Thyroid gland (tissue), 4 donors: ENCODE measurements at places on chromosomes 3 and 15.

GRCh38 chr3:172379372-172379771 lies 68.9 kb downstream of the GHSR start:
- no peaks in the 10 kb centered on the region for H3K4me1 ChIP-seq
- no peak overlapping the region for H3K4me3 ChIP-seq
- no peak overlapping the region for H3K27ac ChIP-seq
- H3K36me3 ChIP-seq: peaks cover 35% of the 10 kb centered on the region
- DNase-seq: no peak
- no peaks in the 10 kb centered on the region for H3K27me3 ChIP-seq

GRCh38 chr3:185929192-185930151 lies 8.3 kb downstream of the TRA2B start:
- no peak overlapping the region for H3K4me3 ChIP-seq
- H3K27me3 ChIP-seq: no peaks in the 10 kb centered on the region
- H3K36me3 ChIP-seq: peaks cover 14% of the 10 kb centered on the region
- DNase-seq: no peak
- no peak overlapping the region for H3K27ac ChIP-seq

GRCh38 chr3:125585595-125586223 lies 9.6 kb downstream of the OSBPL11 start:
- H3K27ac ChIP-seq: no peak overlapping the region
- H3K4me1 ChIP-seq: peaks cover 7% of the 10 kb centered on the region
- peak; percentile 67 for DNase-seq
- H3K4me3 ChIP-seq: no peak overlapping the region

GRCh38 chr15:70748281-70748747 lies 15.0 kb downstream of the UACA start:
- peaks cover 20% of the 10 kb centered on the region for H3K4me1 ChIP-seq
- peak; percentile 52 for DNase-seq
- H3K27me3 ChIP-seq: no peaks in the 10 kb centered on the region
- no peak overlapping the region for H3K4me3 ChIP-seq
- no peak overlapping the region for H3K27ac ChIP-seq

DNA sequence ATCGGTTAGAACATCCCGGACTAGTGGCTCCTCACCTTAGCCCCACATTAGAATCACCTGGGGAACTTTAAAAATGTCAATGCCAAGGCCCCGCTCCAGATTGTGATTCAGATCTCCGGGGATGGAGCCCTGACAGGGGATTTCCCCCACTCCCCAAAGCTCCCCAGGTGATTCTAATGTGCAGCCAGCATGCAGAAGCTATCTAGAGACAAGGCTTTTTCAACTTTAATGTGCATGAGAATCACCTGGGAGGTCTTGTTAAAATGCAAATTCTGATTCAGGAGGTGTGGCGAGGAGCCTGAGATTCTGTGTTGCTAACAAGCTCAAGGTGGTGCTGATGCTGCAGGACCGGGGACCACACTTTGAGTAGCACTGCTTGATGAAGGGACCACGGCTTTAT lies 156.7 kb downstream of the RAB11A start:
- no peak overlapping the region for H3K27ac ChIP-seq
- no peak for DNase-seq
- H3K36me3 ChIP-seq: no peaks in the 10 kb centered on the region
- no peaks in the 10 kb centered on the region for H3K27me3 ChIP-seq

DNA sequence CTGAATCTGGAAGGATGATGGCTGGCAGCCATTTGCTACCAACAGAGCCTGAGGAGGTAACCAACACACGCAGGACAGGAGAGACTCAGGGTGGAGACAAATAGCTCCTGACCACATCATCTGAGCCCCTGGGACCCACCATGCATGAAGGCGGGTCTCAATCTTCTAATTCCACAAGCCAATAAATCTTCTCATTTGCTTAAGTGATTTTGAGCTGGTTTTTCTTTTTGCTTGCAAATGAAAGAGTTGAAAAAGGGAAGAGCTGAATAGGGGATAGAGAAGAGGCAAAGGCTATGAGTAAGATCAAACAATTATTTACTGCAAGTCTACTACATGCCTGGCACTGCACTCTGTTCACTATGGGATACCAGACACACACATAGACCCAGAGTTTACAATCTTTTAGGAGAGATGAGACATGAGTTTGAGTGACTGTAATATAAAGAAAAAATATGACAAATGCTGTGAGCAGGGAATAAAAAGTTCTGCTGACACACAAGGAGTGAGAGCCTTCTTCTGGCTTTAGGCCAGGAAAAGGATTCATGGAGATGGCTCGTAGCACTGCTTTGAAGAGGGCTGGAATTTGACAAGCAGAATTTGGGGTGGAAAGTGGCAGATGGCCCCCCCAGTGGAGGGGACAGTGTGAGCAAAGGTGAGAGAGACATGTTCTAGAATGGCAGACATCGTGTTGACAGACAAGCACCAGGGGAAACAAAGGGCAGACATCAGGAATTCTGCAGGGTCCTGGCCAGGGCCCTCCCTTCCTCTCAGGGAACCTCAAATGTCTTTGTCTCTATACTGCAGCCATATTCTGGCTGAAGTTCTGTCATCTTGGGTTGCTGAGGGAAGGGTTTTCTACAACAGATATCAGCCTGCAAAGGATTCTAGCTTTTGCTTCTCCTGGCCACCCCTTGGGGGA lies 69.8 kb upstream of the WNT5A start:
- H3K4me3 ChIP-seq: no peak overlapping the region
- H3K27ac ChIP-seq: no peak overlapping the region
- H3K36me3 ChIP-seq: no peaks in the 10 kb centered on the region
- no peaks in the 10 kb centered on the region for H3K27me3 ChIP-seq
- H3K4me1 ChIP-seq: no peaks in the 10 kb centered on the region

- H3K27ac ChIP-seq: no peak overlapping the region
- DNase-seq: no peak
- H3K4me3 ChIP-seq: no peak overlapping the region
These were observed 166.4 kb upstream of the PROK2 start for GRCh38 chr3:71951361-71951760.

DNA sequence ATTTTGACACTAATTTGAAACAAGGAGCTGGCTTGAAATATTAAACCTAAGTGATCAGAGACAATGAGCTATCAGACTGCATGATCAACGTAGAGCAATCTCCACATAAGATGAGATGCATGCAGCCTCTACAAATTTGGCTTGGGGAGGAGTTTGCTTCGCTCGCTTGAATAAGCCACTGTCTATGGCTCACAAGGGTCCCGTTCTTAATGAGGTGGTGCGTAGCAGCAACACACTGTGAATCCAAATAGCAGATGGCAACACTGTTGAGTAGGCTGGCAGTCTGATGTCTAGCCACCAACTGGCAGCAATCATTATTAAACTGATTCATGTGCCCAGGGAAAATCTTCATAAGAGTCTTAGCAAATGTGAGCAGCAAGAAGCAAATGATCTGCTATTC lies 125.4 kb upstream of the CCDC54 start:
- H3K4me1 ChIP-seq: no peaks in the 10 kb centered on the region
- DNase-seq: no peak
- H3K27me3 ChIP-seq: no peaks in the 10 kb centered on the region
- H3K27ac ChIP-seq: no peak overlapping the region
- H3K36me3 ChIP-seq: no peaks in the 10 kb centered on the region
- no peak overlapping the region for H3K4me3 ChIP-seq

GRCh38 chr3:45986303-45986982 lies 9.2 kb downstream of the FYCO1 start:
- peak; percentile 43 for DNase-seq
- H3K36me3 ChIP-seq: peaks cover 17% of the 10 kb centered on the region
- H3K4me1 ChIP-seq: peaks cover 66% of the 10 kb centered on the region
- no peaks in the 10 kb centered on the region for H3K27me3 ChIP-seq
- H3K27ac ChIP-seq: peak overlapping the region; percentile 80
- H3K4me3 ChIP-seq: no peak overlapping the region

DNA sequence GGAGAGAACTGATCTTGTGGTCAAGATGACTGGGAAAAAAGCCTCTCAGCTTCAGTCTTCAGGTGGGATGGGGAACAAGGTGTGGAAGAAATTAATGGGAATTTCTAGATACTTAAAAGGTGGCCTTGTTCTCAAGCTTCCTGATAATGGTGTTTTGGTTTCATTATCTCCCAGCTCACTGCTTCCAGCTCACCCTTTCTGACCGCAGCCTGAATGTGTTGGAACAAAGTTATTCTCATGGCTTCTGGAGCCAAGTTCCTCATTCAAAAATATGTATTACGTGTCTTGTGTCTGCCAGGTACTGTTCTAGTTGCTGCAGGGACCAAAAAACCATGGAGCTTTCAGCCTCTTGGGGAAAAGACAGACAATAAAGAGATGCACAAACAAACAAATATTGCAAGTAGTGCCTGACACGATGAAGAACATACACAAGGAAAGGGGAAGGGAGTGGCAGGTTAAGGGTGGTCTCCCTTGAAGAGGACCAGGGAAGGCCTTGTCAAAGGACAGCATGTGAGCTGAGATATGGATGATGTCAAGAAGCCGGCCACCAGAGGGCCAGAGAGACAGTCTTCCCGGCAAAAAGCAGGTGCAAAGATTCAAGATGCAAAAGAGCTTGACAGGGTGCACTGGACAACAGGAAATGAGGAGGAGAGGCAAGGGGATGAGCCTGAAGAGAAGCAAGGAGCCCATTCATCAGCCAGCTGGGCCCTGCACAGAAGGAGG lies 35.5 kb downstream of the ARRDC4 start:
- no peak overlapping the region for H3K4me3 ChIP-seq
- H3K36me3 ChIP-seq: no peaks in the 10 kb centered on the region
- no peaks in the 10 kb centered on the region for H3K4me1 ChIP-seq
- no peak overlapping the region for H3K27ac ChIP-seq
- peak; percentile 29 for DNase-seq

- no peaks in the 10 kb centered on the region for H3K27me3 ChIP-seq
- DNase-seq: no peak
- no peak overlapping the region for H3K27ac ChIP-seq
- no peaks in the 10 kb centered on the region for H3K36me3 ChIP-seq
- no peak overlapping the region for H3K4me3 ChIP-seq
- H3K4me1 ChIP-seq: no peaks in the 10 kb centered on the region
These were observed 229.5 kb upstream of the ROPN1 start for GRCh38 chr3:124221422-124221821.

GRCh38 chr15:60002528-60003218 lies 1.4 kb upstream of the FOXB1 start:
- peaks cover 34% of the 10 kb centered on the region for H3K4me1 ChIP-seq
- H3K4me3 ChIP-seq: no peak overlapping the region
- H3K36me3 ChIP-seq: no peaks in the 10 kb centered on the region
- no peak for DNase-seq

DNA sequence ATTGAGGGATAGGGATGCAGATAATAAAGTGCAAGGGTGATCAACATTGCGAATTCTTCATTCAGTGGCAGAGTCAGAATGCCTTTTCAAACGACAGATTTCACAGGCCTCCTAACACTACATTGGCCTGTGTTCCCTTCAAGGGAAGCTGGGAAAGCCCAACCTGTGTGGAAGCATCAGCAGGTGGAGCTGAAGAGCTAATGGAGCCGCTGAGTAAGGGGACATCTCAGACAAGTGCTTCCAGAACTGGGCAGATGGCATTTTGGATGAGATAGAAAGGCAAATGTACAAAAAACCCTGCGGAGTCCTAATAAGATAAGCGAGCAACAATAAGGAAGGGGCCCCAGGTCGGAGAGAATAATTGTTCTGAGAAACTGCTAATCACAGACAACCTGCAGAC lies 8.5 kb upstream of the SLC24A5 start:
- no peaks in the 10 kb centered on the region for H3K36me3 ChIP-seq
- H3K4me3 ChIP-seq: no peak overlapping the region
- H3K27ac ChIP-seq: no peak overlapping the region
- peak; percentile 7 for DNase-seq
- H3K4me1 ChIP-seq: no peaks in the 10 kb centered on the region
- H3K27me3 ChIP-seq: no peaks in the 10 kb centered on the region

- DNase-seq: no peak
- H3K36me3 ChIP-seq: peaks cover 10% of the 10 kb centered on the region
- no peaks in the 10 kb centered on the region for H3K27me3 ChIP-seq
- H3K27ac ChIP-seq: no peak overlapping the region
- H3K4me3 ChIP-seq: no peak overlapping the region
- peaks cover 25% of the 10 kb centered on the region for H3K4me1 ChIP-seq
These were observed 7.9 kb downstream of the FEM1B start for GRCh38 chr15:68285259-68285980.

- H3K27ac ChIP-seq: no peak overlapping the region
- no peaks in the 10 kb centered on the region for H3K4me1 ChIP-seq
- H3K36me3 ChIP-seq: no peaks in the 10 kb centered on the region
- DNase-seq: no peak
- H3K4me3 ChIP-seq: no peak overlapping the region
- no peaks in the 10 kb centered on the region for H3K27me3 ChIP-seq
These were observed 258.6 kb downstream of the RORA start for GRCh38 chr15:60970246-60971170.

- H3K4me1 ChIP-seq: no peaks in the 10 kb centered on the region
- DNase-seq: no peak
- no peak overlapping the region for H3K4me3 ChIP-seq
- no peak overlapping the region for H3K27ac ChIP-seq
- H3K36me3 ChIP-seq: no peaks in the 10 kb centered on the region
These were observed 362.3 kb upstream of the CBLB start for GRCh38 chr3:106231086-106231485.

DNA sequence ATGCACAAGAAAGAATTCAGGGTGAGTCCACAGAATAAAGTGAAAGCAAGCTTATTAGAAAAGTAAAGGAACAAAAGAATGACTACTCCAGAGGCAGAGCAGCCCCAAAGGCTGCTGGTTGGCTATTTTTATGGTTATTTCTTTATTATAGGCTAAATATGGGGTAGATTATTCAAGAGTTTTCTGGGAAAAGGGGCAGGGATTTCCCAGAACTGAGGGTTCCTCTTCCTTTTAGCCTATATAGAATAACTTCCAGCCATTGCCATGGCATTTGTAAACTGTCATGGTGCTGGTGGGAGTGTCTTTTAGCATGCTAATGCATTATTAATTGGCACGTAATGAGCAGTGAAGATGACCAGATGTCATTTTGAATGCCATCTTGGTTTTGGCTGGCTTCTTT lies 13.6 kb downstream of the GLDN start:
- no peaks in the 10 kb centered on the region for H3K27me3 ChIP-seq
- no peak for DNase-seq
- H3K4me1 ChIP-seq: no peaks in the 10 kb centered on the region
- no peak overlapping the region for H3K4me3 ChIP-seq
- H3K36me3 ChIP-seq: no peaks in the 10 kb centered on the region

DNA sequence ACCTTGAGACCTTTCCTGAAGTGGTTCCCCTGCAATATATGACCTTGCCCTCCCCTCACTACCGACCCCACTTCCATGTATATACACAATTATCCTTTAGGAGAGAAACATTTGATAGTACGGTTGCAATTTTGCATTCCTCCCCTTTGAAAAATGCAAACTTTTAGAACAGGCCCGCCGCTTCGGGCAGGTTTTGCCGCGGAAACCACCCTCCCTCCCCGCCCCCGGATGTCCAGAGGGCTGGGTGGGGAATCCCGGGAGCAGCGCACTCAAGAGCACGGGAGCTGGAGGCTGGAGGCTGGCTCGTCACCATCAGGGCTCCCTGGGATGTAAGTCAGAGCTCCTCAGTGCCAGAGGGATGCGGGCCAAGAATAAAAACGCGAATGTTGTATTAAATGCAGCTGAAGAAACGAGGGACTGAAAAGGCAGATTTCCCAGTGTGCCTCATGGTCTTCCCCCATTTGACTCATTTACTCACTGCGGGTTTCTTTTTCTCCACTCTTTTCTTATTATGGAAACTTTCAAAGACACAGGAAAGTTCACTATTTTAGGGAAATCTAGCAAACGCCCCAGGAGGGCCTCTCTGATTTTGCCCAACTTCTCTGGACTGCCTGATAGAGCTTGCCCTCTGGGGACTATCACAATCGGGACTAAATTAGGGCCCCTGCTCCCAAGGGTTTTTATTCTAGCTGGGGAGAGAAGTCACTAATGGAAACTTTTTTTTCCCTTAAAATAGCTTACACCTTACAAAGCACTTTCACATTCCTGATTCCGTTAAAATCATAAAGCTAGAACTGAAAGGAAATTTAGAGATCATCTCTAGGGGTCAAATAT lies 2.9 kb upstream of the USP3 start:
- no peaks in the 10 kb centered on the region for H3K27me3 ChIP-seq
- H3K4me3 ChIP-seq: no peak overlapping the region
- peaks cover 5% of the 10 kb centered on the region for H3K4me1 ChIP-seq
- DNase-seq: peak; percentile 51
- no peaks in the 10 kb centered on the region for H3K36me3 ChIP-seq
